ENCODE measurements at places on chromosomes 7 and 10.

DNA sequence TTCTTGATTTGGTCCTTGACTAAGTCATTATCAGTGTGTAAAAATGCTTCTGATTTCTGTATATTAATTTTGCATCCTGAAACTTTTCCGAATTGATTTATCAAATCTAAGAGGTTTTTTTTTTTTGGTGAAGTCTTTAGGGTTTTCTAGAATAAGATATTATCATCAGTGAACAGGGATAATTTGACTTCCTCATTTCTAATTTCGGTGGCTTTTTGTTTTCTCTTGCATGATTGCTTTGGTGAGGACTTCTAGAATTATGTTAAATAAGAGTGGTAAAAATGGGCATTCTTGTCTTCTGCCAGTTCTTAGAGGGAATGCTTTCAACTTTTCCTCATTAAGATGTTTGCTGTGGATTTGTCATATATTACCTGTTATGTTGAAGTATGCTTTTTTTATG is 170.5 kb downstream of the CCDC7 start:
- no peak for DNase-seq

- no peak for DNase-seq
Observed at GRCh38 chr7:564176-564865, 44.7 kb upstream of the PDGFA start.

GRCh38 chr10:76554033-76554408 is 1083.6 kb downstream of the KCNMA1 start:
- DNase-seq, result no peak

- DNase-seq, result no peak
Observed at GRCh38 chr10:86592413-86592812, 61.9 kb upstream of the OPN4 start.

DNA sequence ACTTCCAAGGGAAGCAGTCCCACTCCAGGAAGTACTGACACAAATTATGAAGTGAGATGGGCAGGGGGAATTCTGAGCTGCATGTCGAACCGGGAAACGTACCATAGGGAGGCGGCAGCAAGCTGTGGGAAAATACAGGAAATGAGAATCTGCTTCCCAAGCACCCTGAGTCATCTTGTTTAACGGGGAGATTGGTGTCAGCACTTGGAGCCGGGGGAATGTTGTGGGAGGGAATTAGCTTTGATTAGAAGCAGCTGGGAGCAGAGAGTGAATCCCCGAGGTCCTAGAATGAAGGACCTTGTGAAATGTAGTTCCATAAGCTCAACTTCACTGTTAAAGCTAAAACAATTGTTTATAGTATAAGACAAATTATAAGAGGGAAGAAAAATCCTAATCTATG is 141.4 kb upstream of the PRKCQ start:
- DNase-seq, result no peak

DNA sequence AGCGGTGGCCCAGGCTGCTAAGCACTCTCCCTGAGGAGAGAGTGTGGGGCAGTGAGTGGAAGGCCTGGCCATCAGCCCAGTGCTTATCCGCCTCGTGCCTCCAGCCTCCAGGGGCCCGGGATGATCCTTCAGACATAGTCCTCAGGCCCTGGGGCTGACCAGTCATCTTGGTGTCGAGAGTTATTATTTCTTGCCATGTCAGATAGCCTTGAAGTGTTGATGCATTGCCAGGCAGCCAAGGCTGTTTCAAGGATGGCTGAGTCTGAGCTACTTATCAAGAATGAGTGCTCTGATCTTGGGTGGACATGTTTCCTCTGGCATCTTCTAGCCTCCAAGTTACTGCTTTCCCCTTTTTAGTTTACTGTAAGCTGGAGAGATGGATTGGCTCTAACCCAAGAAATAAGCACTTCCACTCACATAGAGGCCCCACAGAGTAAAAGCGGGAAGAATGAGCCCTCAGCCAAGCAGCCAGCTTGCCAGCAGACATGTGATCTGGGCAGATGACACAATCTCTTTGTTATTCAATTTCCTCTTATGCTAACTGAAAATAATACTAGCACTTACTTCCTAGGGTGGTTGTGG is 136.5 kb upstream of the NAMPT start:
- no peak for DNase-seq

- no peak for DNase-seq
Observed at GRCh38 chr7:90242369-90243168, 2.4 kb upstream of the CFAP69 start.

- DNase-seq, result no peak
Observed at GRCh38 chr7:129690701-129691100, 79.2 kb downstream of the NRF1 start.

GRCh38 chr7:23264916-23265458 is 18.4 kb downstream of the GPNMB start:
- no peak for DNase-seq

DNA sequence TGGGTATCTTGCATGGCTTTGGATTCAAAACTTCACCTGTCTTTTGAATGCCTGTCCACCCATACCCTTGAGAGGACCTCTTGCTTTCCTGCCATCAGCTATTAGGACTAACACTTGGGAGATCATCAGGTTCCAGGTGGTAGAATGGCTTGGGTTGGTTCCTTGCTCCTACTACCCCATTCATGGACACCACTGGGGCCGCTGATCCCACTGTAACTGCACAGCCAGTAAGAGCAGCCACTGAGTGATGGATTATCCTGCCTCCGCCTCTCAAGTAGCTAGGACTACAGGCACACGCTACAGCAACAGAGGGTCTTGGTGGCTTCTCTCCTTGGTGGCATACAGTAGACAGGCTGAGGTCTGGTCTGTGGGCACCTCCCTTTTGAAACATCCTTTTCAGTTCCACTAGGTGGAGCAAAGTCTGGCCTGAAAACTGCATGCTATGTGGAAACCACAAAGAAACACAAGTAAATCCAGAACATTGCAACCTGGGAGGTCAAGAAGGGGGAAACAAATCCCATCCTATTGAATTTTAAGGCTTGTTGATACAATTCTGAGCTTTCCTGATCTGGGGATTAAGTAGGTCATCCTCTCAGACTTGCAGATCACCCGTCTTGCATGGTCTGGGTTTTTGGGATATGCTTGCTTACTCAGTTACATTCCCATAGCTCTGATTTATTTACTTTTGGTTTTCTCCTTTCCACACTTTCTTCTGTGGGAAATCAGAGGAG is 9.4 kb downstream of the WBP1L start:
- no peak for DNase-seq

DNA sequence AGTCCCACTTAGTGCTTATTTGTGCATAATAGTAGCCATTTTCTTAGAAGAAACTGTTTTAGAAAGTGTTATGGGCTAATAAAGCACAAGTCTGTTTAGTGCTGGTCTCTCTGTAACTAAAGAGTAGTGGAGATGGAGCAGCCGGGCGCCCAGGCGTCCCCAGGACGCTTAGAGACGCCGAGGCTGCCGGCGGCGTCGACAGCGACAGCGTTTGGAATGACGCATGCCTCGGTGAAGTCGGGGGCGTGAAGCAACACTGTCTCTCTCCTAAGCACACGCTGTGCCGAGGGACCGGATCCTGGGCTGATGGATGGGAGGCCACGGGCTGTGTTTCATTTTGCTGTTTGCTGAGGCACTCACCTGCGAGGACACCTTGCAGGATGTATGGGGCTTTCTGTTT is 588.6 kb upstream of the FOXK1 start:
- DNase-seq, result no peak

DNA sequence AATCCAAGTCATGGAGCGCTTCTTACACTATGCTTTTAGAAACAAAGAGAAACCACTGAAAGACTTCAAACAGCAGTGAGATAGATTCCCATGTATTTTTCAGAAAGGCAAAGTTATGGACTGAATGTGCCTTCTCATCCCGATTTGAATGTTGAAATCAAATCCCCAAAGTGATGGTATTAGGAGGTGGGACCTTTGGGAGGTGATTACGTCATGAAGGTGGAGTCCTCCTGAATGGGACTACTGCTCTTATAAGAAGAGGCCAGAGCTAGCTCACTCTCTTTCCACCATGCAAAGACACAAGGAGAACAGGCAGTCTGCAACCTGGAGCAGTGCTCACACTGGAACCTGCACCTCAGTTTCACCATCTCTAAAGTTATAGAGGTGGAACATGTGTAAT is 1279.8 kb downstream of the GATA3 start:
- no peak for DNase-seq

DNA sequence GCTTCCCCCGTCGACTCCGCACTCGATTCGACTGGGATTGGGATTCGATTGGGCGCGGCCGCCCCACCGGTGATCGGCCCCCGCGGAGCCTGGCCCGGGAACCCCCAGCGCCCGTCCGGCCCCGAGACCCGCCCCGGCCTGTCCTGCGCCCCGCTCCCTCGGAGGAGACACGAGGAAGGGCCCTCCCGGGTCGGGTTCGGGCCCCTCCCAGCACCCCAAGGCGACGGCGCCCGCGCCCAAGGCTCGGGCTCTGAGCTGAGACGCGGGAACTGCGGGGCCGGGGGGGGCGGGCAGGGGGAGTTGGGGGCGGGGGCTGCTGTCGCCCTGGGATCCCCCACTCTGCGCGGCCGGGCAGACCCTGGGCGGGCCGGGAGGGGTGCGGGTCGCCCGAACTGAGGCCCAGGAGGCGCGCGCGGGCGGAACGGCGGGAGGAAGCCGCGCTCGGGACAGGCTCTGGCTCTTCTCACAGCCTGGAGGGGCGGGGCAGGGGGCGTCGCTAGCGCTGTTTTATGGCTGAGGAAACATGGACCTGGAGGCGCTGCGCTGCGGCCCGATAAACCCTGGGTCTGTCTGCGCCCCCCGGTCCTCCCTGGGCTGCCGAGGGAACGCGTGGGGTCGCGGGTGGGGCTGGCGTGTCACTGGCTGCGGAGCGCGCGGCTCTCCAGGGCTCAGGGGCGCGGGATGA is 1.7 kb upstream of the NKX6-2 start:
- no peak for DNase-seq

DNA sequence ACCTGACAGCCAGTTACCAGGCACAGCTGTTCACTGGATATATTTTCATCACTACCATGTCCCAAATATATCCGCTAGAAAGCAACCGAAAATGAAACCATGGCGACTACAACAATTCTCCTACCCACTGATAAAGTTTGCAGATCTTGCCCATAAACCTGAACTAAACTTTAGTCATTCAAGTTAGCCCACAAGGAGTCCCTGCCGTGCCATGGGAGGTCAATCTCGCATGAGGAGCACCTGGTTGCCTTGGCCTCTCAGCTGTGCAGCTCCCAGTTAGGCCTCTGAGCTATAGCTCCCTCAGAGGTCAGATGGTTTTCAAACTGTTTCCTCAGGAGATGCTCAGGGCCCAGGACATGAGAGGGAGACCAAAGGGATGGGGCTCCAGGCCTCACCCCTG is 211.1 kb upstream of the RNF32 start:
- DNase-seq, result no peak

- DNase-seq, result no peak
Observed at GRCh38 chr7:77427996-77428603, 12.0 kb upstream of the GSAP start.

DNA sequence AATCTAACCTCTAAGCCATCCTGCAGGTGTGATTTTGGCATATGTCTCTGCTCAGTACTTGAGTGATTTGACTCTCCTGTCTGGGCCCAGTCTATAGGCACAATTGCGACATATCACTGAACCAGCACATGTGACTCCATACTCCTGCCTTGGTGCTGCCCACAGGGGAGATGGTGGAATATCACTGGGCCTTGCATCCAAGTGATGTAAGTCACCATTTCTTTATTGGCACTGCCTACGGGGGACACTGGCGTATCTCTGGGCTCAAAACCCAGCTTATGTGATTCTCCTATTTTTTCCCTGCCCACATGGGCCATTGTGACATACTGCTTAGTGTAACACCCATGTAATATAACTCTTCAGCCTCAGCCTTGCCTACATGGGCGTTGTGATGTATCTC is 48.1 kb upstream of the ZNF680 start:
- no peak for DNase-seq

- DNase-seq, result no peak
Observed at GRCh38 chr7:101535351-101535751, 93.7 kb downstream of the MYL10 start.
